ENCODE measurements at places on chromosomes 13 and 19. TPM values are rescaled to one million over a fixed set of nuclear protein-coding genes. Genes with fewer than 3 reads are reported as not detected.

DNA sequence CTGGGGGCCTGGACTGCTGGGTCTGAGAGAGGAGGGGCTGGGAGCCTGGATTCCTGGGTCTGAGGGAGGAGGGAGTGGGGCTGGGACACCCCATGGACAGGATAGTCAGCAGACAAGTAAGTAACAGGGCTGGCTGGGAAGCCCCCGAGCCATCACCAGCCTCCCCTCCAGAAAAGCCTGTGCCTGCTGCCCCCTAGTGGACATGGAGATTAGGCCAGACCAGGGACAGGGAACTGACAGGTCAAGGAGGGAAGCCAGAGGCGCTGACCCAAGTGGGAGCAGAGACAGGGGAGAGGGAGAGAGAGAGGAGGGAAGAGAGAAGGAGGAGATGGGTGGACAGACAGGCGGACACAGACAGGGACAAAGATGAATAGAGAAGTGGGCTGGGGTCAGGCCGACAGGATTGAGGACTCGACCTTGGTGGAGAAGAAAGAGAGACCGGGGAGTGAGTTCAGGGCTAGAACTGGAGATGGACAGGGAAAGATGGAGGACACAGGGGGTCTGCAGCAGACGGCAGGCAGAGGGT, 6.7 kb upstream of the ERFL start:
- DNase-seq, result peak; percentile 44

- DNase-seq, result no peak
These were observed 66.6 kb downstream of the GGACT start for GRCh38 chr13:100521851-100522617.

The SYNGR4 gene
- polyA plus RNA-seq, result not detected

The C1QTNF9 gene
- polyA plus RNA-seq, result not detected

DNA sequence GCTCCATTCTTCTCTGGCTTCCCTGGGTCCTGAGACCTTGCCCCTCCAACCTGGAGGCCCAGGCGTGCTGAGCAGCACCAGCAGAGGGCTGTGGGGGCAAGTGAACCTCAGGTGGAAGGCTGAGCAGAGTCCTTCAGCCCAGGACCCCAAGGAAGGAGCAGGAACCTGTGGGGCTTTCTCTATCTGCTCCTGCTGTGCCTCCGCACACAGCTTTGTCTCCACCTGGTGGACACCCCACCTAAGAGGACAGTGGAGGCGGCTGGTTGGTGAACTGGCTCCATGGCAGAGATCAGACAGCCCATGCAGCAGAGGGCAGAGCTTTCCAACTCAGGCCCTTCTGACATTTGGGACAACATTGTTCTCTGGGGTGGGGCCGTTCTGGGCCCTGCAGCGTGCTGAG, 19.7 kb downstream of the ZFR2 start:
- peak; percentile 34 for DNase-seq

DNA sequence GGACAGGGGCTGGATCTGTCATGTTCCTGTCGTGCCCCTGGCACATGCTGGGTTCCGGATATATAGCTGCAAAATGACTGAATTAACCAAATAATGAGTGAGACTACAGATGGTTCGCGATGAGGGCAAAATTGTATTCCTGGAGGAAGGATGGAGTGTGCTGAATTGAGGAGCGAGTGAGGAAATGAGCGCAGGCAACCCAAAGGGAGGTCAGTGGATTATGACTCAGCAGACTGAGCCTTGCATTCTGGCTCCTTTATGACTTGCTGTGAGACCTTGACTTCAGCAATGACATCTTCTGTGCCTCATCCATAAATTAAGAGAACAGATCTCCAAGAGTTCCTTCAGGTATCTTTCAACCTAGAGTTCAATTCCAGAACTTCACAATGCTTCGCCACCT, 115.0 kb upstream of the CLDN10 start:
- no peak for DNase-seq

The MBD3L3 gene
- not detected for polyA plus RNA-seq

The RFPL4AL1 gene
- not detected for polyA plus RNA-seq

The CEACAM19 gene
- 1.7 TPM for polyA plus RNA-seq

The ZNF536 gene
- polyA plus RNA-seq, result not detected

- no peak for DNase-seq
These were observed 279.1 kb upstream of the ATXN8OS start for GRCh38 chr13:69828527-69828926.

The LILRB4 gene
- polyA plus RNA-seq, result not detected

The A1BG gene
- 7.5 TPM for polyA plus RNA-seq

GRCh38 chr19:38467541-38468525, 34.3 kb downstream of the RYR1 start:
- no peak for DNase-seq

The RASGRP4 gene
- not detected for polyA plus RNA-seq

DNA sequence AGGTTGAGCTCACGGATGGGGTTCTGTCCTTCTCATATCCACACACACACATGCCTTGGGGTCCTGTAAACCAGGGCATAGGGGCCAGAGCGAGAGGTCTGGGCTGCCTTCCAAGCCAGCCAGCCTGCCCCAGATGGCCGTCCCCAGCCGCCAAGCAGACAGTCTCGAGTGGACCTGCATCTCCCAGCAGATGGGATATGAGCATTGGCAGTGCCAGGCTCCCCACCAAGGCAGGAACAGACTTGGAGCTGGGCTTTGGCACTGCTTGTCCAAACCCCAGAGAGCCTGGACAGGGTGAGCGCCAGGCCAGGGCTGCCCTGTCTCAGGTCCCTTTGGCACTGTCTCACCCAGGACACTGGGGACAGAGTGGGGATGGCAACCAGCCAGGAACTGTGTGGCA, 130.4 kb downstream of the DPF1 start:
- no peak for DNase-seq

GRCh38 chr19:32631381-32631780, 43.6 kb downstream of the ANKRD27 start:
- no peak for DNase-seq

The C19orf73 gene
- 0.84 TPM for polyA plus RNA-seq

DNA sequence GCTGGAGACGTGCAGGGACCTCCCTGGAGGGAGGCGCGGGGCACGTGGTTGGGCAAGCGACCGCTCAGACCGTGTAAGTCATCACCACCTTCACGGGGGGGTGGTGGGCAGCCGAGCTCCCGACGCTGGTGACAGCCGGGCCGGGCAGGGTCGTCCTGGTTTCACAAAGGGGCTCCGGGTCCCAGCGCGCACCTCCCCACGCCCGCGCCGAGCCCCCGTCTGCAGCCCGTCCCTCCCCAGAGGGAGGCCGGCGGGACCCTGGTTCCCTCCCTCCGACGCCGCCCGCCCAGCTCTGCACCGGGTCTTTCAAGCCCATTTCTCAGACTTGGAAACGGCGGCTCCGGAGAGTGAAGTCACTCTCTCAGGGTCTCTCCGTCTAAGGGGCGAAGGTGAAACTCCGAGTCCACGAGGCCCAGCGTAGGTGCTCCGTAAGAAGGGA, 729 bp upstream of the ARID3A start:
- peak; percentile 25 for DNase-seq

- no peak for DNase-seq
These were observed 16.3 kb upstream of the TEX29 start for GRCh38 chr13:111304041-111304544.

DNA sequence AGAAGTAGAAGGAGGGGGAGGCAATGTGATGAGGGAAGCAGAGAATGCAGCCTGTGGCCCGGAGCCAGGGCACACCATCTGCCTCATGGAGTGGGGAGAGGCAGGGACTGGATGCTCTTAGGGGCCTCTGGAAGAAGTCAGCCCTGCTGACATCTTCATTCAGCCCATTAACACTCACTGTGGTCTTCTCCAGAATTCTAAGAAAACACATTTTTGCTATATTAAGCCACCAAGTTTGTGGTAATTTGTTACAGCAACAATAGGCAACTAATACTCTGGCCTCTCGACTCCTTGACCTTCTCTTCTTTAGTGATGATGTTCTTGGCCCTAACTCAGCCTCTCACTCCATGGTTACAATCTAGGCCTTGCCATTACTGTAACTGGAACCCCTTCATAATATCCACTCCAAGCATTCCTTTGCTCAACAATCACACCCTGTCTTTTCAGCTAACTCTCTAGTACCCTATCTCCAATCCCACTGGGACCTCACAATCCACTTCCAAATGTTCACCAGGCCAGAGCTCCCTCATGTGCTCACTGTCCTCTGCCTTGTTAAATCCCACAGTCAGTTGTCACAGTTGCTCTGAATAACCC, 98.5 kb downstream of the MIPEP start:
- DNase-seq, result no peak

GRCh38 chr19:18832306-18833140, 764 bp downstream of the UPF1 start:
- DNase-seq, result peak; percentile 23

DNA sequence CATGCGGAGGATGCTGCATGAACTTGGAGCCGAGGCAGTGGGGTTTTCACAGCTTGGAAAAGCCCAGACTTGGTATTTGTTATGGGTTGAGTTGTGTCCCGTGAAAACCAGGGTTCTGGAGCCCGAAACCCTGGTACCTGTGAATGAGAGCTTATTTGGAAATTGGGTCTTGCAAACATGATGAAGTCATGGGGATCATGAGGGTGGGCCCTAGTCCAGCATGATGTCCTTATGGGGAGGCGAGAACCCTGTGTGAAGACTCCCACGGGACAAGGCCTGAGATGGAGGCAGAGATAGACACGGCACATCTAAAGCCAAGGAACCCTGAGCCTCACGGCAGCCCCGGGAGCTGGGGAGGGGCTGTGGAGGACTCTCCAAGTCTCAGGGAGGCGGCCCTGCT, 82.3 kb downstream of the ANKRD10 start:
- DNase-seq, result no peak

The EPS8L1 gene
- 29.8 TPM for polyA plus RNA-seq

DNA sequence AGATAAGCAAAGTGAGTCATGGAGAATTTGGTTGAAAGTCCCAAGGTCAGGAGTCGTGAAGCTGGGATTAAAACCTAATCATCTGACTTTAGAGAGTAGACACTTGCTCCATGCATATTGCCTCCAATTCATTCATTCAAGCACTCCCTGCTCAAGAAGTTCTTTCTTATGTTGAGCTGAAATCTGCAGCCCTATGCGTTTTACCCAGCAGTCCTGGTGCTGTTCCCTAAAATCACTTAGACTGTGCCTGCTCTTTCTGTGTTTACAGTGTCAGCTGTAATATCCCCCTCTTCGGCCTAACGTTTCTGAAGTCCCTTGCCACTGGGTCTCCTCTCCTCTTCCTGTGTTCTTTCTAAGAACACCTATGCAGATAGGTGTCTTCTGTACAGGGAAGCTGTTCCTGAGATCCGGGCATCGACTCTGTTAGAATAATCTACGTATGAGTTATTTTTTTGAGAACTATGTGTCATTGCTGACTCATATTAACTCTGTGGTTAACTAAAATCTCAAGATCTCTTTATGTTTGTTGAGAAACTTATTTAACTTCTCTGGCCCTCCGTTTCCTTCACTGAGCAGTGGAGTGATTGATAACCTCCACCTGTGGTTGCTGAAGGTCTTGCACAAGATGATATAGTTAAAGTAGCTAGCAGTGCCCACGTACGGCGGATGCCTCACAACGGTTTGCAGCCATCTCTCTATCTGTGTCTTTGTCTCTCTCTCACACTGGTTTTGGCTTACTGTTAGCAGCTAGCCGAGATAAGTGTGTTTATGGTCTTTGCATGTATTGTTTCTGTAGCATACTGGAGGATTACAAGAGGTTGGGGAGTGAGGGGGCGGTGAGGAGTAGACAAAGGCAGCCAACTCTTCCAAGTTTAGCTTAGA, 4.7 kb downstream of the ALOX5AP start:
- DNase-seq, result peak; percentile 92

- DNase-seq, result no peak
These were observed 20.6 kb upstream of the PLPP2 start for GRCh38 chr19:311813-312261.

The ATP4A gene
- not detected for polyA plus RNA-seq

DNA sequence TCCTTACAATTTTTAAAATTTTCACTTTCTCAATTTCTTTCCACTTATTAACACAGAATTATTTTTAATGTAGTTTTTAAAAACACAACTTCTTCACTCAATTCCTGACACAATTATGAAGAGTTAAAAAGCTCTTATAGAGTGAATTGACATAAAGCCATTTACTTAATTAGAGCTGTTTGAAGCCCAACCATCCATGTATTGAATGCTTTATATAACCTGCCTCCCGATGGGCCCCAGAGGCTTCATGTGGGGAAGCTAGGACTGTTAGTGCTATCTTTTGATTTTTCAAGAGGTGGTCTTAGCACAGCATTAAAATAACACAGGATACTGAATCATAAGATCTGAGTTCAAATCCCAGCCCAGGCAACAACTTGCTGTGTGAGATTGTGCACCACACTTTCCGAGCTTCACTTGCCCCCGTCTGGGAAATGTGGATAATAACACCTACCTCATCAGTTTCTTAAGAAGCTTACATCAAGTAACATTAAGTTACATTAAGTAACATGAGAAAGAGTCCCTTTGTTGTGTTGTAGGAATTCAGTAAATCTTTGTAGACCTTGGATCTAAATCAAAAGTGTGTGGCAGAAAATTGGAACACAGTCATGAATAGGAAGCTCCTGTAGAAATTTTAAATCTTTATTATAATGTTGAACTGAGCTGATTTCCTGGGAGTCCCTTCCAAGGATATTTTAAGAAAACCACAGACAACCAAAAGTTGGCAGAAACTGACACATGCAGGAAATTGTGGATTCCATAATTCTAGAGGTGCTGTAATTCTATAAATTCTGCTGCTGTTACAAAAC, 5.5 kb upstream of the ENOX1 start:
- no peak for DNase-seq

GRCh38 chr19:54352546-54352945, 12.2 kb downstream of the LAIR1 start:
- no peak for DNase-seq

The THSD1 gene
- 30.7 TPM for polyA plus RNA-seq

DNA sequence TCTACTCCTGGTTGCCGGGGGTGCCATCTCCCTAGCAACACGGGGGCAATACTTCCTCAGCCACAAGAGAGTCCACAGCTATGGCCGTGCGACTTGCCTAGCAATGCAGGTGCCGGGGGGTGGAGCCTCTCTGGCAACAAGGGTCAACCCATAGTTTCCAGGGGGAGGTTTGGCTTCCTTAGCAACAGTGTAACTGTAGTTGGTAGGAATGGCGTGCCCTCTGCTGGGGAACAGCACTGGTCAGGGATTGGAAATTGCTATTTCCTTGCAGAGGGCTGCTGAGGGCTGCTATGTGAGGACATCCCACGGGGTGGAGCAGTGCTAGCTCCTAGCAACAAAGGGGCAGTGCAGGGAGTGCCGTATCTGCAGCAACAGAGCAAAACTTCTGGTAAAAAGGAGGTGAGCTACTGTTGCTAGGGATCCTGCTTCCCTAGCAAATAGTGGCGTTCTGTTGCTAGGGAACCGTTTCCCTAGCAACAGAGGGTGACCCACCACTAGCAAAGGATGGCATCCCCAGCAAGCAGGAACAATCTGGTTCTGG, 7.0 kb upstream of the TMC4 start:
- DNase-seq, result peak; percentile 37

GRCh38 chr13:43797869-43798268, 11.1 kb upstream of the ENOX1 start:
- DNase-seq, result no peak

The KL gene
- polyA plus RNA-seq, result not detected

The CCDC8 gene
- 47.7 TPM for polyA plus RNA-seq
